Stimulated activated CD4-positive, alpha-beta T cell treated with anti-CD3 and anti-CD28 coated beads, Interleukin-15, amount 100 ng/mL, for 1 hour (primary cell): ENCODE measurements at places on chromosomes 3 and 15.

DNA sequence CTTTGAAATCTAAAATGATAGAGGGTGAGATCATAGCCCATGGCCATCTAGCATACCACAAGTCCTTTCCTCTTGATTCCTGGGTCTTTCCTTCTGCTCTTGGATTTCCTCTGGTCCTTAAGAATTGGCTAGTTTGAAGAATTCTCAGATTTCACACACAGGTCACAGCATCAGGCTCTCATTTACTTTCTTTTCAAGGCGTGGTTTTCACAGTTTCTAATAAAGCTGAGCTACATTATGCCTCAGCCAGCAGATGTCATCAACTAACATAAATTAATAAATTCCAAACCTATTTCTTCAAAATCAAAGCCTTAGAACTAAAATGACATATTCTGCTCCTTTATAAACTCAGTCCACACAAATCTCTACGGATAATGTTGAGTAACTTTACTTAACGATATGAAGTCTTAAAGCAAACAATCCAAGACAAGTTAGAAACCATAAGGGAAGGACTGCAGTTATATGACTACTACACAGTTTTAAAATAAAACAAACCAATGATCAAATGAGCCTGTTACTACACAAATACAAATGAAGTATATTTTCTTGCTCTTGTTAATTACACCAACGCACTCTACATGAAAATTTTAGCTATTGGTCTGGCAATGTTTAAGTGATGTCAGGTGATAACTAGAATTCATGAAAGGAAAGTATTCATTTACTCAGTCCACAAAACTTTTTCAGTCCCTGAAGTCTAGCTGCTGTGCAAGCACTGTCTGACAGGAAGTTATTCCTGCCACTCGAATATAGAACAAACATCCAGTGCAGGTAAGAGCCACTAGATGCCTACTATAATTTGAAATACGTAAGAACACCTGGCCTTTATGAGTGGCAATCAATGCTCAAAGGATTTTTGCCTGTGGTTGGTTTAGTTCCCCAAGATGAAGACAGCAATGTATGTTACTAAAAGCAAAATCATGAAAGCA is 9.2 kb downstream of the CCDC14 start:
- DNase-seq = no peak

- DNase-seq = no peak
Observed at GRCh38 chr3:193805448-193805847, 212.4 kb downstream of the OPA1 start.

DNA sequence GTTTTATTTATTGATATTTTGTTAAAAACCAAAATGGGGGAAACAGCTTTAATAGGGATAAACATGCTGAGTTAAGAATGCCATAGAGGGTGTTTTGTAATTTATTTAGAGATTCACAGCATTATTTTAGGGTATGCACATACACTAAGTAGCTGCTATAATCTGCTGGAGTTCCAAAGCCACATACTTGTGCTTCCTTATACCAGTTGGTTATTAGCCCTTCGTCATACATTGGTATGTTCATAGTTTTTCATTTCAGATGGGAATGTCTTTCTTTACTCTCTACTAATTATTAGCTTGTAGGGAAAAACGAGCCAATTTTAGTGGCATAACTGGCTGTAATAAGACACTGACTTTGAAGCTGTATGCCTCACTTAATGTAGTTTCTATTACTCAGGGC is 74.9 kb downstream of the PFN2 start:
- no peak for DNase-seq

- DNase-seq = no peak
Observed at GRCh38 chr3:147404800-147405230, 1.5 kb downstream of the ZIC4 start.

DNA sequence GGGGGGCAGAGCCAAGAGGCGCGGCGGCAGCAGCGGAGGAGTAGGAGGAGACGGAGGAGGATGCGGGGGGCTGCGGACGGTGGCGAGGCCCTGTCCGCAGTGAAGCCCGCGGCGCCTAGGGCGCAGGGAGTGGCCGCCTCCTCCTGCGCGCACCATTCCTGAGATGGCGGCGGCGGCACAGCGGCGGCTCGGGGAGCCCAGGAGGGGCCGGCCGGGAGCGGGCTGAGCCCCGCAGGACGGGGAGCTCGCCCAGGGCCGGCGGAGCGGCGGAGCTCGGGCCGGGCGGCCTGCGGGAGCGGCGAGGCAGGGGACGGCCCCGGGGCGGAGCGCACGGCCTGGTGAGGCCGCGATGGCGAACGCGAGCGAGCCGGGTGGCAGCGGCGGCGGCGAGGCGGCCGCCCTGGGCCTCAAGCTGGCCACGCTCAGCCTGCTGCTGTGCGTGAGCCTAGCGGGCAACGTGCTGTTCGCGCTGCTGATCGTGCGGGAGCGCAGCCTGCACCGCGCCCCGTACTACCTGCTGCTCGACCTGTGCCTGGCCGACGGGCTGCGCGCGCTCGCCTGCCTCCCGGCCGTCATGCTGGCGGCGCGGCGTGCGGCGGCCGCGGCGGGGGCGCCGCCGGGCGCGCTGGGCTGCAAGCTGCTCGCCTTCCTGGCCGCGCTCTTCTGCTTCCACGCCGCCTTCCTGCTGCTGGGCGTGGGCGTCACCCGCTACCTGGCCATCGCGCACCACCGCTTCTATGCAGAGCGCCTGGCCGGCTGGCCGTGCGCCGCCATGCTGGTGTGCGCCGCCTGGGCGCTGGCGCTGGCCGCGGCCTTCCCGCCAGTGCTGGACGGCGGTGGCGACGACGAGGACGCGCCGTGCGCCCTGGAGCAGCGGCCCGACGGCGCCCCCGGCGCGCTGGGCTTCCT is at the start of gene GPR27:
GPR27 (plus strand) TSS at position 155 of the 909 bp plus-strand sequence; CDS start at position 350, 195 bp downstream.
- DNase-seq = no peak

DNA sequence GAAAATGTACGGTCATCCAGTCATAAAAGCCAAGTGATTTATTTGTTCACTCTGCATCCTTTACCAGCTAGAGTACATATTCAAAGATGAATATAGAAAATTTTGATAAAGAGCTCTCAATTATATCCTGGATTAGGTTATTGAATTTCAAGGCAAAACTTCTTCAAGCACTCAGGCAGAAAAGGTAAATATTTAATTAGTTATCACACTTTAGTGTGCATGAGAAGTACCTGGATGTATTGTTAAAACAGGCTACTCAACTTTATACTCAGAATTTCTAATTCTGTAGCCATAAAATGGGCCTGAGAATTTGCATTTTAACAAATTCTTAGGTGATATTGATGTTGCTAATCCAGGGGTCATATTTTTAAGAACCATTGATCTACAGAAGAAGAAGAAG is 45.3 kb downstream of the ILDR1 start:
- DNase-seq = no peak

GRCh38 chr3:55827786-55828185 is 340.7 kb upstream of the WNT5A start:
- no peak for DNase-seq

DNA sequence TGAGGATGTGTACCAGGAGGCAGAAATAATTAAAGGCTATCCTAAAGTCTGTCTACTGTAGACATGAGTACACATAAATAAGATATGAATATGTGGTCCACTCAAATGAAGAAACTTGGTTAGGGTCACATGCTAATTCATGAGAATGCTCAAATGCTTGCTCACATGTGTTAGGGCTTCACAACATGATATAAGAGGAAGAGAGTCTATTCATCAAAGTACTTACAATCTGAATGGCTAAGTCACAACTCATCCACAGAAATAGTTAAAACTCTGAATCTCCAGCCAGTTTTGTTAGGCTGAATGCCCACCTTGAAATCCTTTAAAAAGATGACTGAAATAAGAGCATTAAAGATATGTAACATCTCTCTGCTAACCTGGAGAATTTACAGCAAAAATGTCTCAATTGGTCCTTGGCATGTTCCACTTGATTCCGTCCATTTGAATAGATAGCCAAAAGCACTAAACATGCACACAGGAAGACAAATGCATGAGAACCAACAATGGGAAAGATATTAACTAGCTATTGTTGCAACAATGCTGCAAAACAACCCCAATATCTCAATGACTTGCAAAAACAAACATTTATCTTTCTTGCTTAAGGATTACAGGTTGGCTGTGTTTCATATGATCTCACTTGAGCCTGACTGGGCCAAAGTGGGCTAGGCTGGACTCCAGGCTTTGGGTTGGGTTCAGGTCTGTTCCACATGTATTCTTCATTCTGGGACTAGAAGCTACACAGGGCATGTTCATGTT is 10.6 kb upstream of the TBC1D5 start:
- no peak for DNase-seq

GRCh38 chr3:13024765-13025065 is 48.5 kb downstream of the IQSEC1 start:
- no peak for DNase-seq

- DNase-seq = no peak
Observed at GRCh38 chr3:140244893-140245292, 309.9 kb downstream of the CLSTN2 start.

- no peak for DNase-seq
Observed at GRCh38 chr3:31210068-31210645, 315.7 kb upstream of the GADL1 start.

DNA sequence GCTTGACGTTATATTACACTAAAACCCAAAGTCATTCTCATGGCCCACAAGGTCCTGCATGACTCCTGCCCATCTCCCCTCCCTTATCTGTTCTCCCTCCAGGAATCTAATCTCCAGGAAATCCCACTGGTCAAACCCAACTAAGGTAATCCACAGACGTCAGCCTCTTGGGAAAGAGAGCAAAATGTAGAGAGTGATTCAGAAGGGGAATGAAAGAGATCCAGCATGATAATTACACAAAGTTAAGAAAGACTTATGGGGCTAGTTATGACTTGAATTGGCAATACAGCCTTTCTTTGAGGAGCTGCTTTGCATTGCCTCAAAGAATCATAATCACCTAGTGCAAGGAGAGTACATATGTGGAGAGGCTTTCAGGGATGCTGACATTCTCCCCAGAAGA is 137.8 kb upstream of the MYRIP start:
- DNase-seq = no peak

DNA sequence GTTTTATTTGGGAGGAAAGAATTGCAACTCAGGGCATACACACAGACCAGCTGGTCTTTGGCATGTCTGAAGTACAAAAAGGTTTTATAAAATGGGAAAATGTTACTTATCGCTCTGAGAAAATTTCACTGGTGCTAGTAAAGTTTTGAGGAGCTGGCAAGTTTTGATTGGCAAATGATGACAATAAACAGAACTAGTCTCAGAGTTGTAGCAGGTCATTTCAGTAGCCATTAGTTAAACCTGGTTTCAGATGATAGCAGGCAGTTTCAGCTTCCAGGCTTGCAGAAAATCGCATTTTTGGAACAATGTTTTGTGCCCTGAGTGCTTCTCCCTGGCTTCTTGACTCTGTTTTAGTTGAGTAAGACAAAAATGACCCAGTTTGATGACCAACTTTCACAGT is 10.7 kb downstream of the B2M start:
- no peak for DNase-seq

DNA sequence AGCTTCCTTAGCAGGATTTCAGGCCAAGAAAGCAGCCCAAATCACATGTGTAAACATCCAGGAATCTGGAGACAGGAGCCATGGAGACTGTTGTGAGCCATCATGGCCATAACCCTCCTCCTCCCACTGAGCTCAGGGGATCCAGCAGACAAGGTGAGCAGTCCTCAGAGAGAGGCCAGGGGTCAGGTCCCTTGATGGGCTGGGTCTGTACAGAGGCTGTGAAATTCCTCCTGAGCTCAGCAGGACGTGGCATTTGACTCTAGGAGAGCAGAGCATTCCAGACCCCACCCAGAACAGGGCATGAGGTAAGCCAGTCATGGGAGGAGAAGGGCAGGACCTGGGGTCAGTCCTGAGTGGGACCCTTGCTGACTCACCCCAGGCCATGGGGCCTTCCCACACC is 67.0 kb upstream of the ACAN start:
- DNase-seq = no peak

DNA sequence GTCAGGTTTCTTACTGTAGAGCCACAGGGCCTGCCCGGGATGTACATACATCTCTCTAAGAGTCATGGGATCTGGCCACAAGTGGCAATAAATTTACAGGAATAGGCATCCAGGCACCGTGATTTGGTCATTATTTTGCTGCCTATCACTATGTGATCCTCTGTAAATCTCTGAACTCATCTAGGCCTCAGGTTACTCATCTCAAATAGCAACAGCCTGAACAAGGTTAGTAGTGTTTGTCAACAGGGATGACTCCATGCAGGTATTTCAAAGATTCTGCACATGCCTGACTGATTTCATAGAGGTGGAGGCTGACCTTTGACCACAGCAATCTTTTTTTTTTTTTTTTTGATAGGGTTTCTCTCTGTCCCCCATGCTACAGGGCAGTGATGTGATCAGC is 88.8 kb upstream of the TBL1XR1 start:
- DNase-seq = no peak

GRCh38 chr15:80619680-80620079 is 75.4 kb upstream of the ABHD17C start:
- no peak for DNase-seq

- no peak for DNase-seq
Observed at GRCh38 chr3:86989006-86989405, 1.9 kb downstream of the VGLL3 start.

DNA sequence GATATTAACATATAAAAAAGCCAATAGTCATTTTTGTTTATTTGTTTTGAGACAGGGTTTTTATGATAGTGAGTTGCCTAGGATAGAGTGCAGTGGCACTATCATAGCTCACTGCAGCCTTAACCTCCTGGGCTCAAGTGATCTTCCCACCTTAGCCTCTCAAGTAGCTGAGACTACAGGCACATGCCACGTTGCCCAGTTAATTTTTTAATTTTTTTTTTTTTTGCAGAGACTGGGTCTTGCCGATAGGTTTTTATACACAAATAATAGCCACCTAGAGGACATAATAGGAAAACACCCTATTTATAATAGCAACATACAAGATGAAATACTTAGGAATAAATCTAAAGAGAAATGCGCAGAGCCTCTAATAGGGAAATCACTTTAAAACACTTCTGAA is 13.3 kb downstream of the EIF3J start:
- no peak for DNase-seq

DNA sequence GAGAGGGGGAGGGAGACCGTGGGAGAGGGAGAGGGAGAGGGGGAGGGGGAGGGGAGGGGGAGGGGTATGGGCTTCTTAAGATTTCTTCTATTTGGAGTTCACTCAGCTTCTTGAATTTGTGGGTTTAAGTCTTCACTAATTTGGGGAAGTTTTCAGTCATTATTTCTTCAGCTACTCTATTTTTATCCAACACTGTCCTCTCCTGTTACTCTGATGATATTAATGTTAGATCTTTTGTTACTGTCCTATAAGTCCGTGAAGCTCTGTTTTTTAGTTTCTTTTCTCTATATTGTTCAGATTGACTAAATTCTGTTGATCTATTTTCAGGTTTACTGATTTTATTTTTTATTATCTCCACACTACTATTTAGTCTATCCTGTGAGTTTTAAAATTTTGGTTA is 351.5 kb upstream of the TPM1 start:
- DNase-seq = no peak
